ENCODE measurements at places on chromosomes 7 and 10.
A peak's percentile ranks its signal among the peaks of the same experiment; 100 is the strongest.

GRCh38 chr10:7583626-7584025 lies 83.1 kb downstream of the ITIH5 start:
- no peak for DNase-seq

GRCh38 chr10:76297358-76297757 lies 865.9 kb downstream of the LRMDA start:
- no peak for DNase-seq

DNA sequence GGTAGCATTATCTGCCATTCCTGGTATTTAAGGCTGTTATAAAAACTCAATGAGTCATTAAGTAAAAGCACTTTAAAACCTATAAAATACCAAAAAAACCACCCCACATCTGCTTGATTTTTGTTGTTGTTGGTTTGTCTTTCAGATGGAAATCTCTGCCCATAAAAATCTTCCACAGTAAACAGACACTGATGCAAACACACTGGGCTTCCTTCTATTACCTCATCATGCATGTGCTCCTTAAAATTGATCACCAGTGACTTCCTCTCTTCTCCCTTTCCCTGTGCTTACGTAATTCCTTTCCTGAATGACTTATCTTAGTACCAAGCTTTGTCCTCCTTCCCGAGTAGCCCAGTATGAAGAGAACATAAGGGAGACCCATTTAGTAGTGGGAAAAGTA lies 167.2 kb downstream of the EVX1 start:
- DNase-seq = no peak

DNA sequence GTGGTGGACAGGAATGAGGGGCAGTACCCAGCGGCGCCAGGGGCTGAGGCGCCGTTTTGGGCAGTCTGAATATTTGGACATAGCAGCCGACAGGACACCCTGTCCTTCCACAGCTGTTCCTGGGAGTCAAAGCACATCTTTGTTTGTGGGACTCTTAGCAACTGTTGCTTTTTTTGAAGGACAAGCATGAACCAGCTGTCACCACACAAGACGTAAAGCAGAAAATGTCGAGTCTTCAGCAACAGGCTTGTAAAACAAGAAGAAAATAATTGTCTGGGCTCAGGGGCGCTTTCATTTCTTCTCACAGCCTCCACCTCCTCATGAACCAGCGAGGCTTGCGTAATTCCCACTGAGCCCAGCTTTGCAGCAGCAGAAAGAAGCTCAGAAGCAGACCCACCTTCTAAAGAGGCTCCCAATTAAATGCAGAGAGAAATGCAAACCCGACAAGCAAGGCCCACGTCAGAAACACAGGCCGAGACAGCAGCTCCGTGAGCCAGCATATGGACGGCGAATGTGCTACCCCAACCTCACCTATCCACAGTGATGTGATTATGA lies 68.9 kb upstream of the DNAAF5 start:
- DNase-seq = no peak

GRCh38 chr10:61000769-61001730 lies 57.1 kb upstream of the RHOBTB1 start:
- no peak for DNase-seq

GRCh38 chr10:29540016-29540415 lies 94.8 kb downstream of the SVIL start:
- no peak for DNase-seq

- no peak for DNase-seq
Observed at GRCh38 chr10:33265621-33266020, 68.8 kb downstream of the NRP1 start.

- DNase-seq = no peak
Observed at GRCh38 chr7:155791214-155791737, 21.0 kb downstream of the SHH start.

- DNase-seq = no peak
Observed at GRCh38 chr10:71720288-71720687, 710 bp upstream of the C10orf105 start.

DNA sequence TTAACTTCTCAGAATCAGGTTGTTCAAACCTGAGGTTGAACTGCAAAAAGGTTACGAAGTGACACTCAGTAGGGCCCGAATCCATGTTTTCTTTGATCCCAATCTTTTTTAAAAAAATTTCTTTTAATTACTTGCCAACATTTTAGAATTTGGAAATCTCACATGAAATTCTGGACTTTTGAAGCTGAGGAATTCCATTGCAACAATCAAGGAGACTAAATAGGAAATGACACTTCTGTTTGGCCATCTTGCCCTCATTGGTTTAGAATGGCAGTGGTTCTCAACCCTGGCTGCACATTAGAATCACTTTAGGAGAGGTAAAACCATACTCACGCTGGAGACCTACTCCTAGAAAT lies 471 bp upstream of the TOMM7 start:
- no peak for DNase-seq

DNA sequence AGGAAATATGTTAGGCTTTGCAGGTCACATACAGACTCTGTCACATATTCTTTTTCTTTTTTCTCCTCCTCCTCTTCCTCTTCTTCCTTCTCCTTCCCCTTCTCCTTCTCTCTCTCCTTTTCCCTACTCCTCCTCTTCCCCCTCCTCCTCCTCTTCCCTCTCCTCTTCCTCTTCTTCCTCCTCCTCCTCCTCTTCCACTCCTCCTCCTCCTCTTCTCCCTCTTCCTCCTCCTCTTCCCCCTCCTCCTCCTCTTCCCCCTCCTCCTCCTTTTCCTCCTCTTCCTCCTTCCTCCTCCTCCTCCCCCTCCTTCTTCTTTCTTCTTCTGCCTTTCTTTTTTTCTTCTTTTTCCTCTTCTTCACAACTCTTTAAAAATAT lies 159.8 kb downstream of the KIF20B start:
- no peak for DNase-seq

DNA sequence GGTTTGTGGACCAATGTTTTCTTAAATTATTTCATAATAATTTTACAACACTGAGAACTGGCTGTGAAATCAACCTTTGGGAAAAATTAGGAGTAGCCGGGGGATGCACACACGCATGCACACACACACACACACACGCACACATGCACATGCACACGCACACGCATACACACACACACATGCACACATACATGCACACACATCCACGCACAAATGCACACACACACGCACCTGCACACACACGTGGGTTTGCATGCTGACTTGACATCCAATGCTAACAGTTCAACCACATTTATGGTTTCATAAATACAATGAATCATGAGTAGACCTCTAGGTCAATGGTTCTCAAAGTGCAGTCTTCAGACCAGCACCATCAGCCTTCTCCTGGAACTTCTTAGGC lies 354.1 kb downstream of the DPP6 start:
- no peak for DNase-seq

DNA sequence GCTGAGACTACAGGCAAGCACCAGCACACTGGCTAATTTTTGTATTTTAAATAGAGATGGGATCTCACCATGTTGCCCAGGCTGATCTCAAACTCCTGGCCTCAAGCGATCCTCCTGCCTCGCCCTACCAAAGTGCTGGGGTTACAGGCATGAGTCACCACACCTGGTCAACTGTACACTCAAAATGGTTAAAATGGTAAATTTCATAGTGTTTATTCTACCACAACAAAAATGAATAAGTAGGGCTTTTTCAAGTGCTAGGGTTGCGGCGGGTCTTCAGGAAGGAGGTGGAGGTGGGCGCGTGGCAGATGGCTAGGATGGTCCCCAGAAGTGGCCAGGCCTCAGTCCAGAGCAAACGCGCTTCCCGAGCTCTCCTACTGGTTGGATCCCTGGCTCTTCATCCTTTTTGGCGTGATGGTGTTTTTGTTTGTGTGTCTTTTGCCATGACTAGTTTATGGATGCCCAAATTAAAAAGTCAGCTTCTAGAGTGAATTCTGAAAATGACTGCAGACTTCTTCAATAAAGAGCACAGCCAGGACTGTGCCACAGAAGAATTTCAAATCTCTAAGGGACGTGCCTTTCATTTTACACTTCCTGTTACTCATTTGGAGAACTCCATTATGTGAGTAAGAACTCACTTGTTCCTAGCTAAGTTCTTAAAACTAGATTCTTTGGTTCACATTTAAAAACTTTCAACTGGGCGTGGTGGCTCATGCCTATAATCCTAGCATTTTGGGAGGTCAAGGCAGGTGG lies 73.9 kb downstream of the TMEM130 start:
- DNase-seq = no peak

DNA sequence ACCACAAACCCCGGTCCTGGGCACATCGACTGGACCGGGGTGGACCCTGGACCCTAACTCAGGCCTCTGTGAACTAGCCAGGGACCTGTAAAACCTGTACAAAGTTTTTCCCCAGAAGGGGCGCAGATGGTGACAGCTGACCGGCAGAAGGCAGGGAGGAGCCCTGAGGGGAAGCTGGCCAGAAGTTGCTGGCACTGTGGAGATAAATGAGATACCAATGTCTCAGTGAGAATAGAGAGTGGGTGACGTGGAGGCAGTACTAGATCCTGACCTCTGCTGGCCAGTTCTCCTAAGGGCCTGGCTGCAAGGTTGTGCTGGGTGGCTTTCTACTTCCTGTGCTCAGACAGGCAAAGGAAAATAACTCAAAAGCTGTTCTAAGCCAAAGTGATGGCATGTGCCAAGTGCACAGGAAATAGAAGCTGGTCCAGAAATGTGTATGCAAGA lies 10.6 kb upstream of the TSPAN14 start:
- DNase-seq = no peak

GRCh38 chr10:58638388-58638787 lies 125.7 kb downstream of the BICC1 start:
- no peak for DNase-seq

GRCh38 chr7:18916826-18917225 lies 200.6 kb downstream of the TWIST1 start:
- no peak for DNase-seq

- no peak for DNase-seq
Observed at GRCh38 chr10:16987206-16987621, 142.4 kb downstream of the CUBN start.

GRCh38 chr7:42493436-42494198 lies 256.6 kb upstream of the GLI3 start:
- no peak for DNase-seq

DNA sequence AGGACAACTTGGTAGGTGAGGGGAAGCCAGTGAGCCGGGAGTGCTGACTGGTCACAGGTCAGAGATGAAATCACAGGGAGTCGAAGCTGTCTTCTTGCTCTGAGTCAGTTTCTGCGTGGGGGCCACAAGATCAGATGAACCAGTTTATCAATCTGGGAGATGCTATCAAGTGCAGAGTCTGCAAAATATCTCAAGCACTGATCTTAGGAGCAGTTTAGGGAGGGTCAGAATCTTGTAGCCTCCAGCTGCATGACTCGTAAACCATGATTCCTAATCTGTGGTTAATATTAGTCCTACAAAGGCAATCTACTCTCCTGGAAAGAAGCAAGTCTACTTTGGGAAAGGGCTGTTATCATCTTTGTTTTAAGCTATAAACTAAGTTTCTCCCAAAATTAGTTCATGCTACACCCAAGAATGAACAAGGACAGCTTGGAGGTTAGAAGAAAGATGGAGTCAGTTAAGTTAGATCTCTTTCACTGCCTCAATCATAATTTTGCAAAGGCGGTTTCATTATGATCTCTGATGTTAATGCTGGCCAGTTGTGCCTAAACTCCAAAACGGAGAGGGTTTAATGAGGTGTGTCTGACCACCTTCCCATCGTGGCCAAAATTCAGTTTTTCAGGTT lies 8.4 kb upstream of the LMOD2 start:
- DNase-seq = no peak

- DNase-seq = peak; percentile 56
Observed at GRCh38 chr10:6052247-6053221, 9.6 kb downstream of the IL2RA start.

- DNase-seq = no peak
Observed at GRCh38 chr7:107045195-107045960, 873 bp downstream of the PRKAR2B start.

DNA sequence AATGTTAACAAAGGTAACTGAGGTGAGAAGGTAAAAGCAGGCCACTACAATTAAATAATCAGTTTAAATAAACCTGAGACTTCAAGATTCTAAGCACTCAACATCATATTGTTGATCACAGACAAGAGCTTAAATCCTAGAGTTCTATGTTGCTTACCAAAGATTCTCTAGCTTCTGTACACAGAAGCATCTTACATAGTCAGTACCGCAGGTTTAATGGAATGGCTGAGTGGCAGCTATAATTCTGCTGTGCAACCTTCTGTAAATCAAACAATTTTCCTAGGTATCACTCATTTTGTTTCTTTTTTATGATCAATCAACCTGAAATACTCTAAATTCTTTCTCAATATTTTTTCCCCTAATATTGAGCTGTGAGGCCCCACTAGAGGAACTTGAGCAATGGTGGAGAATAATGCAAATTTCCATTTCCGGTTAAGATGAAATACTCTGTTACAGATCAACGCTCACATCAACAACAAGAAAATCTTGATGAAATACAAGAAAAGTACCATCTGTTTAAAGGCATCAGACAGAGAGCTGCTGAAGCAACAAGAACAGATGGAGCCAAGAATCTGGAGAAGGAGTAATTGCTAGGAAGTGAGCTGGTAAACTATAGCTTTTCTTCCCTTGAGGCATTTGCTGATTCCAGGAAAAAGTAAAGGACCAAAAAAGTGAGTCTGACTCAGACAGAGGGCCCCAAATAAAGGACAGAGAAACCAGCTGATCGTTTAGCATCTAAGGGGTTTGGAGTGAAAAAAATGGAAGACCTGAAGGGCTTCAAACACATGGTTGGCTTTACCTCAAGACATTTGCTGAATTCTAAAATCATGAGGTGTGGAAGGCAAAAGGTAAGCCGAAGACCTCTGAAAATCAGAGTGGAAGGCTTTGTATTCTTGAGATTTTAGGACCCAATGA lies 22.6 kb downstream of the PNPLA8 start:
- no peak for DNase-seq

GRCh38 chr7:155576416-155576815 lies 30.1 kb upstream of the CNPY1 start:
- no peak for DNase-seq

DNA sequence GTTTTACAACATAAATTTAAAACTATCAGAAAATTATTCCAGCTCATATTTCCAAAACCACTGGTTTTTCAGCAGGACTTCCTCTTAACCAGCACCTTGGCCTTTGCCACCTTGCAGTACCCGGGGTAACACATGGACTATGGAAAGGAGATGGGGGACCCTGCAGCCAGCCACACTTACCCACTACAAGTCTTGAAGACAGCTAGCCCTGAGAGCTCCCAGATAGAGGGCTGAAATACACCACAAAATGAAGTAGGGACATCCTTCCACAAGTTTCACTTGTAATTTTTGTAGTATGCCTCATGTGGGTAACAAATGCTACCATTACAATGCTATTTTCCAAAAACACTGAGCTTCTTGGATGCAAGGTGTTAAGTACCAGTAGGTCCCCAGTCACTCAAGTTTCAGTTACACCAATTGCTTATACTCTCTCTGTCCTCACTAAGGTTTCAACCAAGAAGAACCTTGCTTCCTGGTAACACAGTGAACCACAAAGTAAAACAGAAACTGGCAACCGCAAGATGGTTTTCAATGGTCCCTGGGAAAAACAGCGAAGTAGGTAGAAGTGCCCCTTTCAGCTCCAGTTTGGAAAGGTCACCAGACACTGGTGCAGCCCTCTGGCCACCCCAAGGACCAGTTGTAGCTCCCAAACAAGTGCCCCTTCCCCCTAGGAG lies 110.9 kb downstream of the SGMS1 start:
- no peak for DNase-seq

DNA sequence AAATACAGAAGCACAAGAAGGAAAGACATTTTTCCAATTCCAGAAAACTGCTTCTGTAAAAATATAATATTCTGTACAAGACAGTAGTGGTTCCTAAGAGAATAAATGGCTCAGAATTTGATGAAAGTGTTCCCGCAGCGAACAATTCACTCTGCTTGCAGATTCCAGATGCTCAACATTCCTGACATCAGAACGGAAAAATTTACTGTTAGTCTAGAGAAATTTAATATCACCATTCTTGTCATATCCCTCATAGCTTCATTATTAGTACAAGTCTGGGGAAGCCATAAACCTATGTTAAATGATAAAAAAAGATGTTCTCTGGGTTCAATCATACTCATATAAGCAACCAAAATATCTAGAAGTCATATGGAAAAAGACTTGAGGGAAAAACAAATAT lies 83.6 kb downstream of the MPP7 start:
- DNase-seq = no peak
